ENCODE measurements at places on chromosomes 6 and 20.
A peak's percentile ranks its signal among the peaks of the same experiment; 100 is the strongest.

DNA sequence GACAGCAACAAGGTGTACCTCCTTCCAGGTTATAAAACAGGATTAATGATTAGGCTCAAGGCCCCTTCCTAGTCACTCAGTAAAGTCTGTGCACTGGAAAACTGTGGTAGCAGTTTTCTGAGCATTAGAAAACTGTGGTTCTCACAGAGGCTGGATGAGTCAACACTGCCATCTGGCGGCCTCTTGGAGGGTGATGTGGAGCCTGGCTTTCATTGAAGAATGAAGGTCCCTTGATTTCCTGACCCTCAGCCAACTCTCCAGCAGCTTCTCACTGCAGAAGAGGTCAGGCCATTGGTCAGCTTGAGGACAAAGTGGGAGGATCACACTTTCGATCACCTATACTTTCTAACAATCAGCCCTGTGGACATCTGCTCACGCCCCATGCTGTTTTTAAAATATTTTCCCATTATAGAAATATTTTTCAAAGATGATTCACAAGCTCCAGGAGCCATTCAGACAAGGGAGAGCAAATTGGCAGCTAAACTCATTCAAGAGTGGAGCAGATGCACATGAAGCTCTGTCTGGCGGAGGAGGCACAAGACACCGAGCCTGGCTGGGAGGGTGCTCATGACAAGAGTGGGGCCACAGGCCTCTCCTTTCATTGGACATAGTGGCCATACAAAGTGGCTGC lies 23.2 kb downstream of the PSMB1 start:
- DNase-seq: peak; percentile 83

GRCh38 chr6:12221856-12222255 lies 68.3 kb upstream of the EDN1 start:
- no peak for DNase-seq

DNA sequence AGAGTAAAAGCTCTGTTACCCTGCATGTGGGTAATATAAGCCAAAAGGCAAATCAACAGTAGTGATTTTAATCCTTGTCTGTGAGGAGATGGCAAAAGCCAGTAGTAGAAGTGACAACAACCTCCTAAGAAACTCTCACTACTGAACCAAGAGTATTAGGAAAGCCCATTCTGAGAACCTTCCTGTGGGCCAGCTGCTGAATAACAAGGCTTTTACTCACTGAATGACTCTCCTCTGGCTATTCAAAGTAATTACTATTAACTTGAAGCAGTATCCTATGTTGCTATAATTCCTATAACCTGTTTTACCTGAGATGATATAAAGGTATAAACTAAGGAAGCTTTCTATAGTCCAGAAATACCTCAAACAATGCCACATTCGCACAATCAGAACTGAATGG lies 55.1 kb downstream of the CHD6 start:
- no peak for DNase-seq

DNA sequence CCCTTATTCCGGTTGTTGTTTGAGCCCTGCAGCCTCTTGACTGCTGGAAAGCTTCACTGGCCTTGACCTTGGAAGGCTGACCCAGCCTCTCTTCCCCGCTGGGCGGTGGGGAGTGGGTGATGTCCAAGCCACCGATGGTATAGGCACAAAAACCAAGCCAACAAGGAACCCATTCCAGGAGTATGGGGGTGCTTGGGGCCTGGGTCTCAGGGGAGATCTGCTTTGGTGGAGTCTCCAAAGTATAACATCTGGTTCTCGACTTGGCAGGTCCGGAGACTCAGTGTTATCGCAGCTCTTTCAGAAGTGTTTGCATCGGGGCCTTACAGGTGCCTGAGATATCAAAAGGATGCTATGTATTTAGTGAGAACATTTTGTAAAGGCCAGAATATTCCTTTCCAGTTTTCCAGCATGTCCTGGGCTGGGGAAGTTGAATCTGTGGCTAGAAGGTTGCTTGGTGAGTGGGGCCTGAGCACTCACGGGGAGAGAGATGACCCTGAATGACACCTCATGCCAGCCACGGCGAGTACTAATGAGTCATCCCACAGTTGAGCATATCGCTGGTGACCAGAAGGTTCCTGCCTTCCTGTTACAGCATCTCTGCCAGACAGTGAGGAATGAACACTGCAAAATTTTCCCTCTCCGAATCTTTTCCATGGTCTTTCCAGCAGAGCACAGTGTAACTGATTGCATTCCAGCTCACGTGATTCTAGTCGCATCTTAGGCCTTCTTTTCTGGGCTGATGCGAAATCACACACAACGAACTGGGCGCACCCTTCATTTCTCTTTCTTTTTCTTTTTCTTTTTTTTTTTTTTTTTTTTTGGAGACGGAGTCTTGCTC lies 133.9 kb downstream of the ZDHHC14 start:
- DNase-seq: no peak

DNA sequence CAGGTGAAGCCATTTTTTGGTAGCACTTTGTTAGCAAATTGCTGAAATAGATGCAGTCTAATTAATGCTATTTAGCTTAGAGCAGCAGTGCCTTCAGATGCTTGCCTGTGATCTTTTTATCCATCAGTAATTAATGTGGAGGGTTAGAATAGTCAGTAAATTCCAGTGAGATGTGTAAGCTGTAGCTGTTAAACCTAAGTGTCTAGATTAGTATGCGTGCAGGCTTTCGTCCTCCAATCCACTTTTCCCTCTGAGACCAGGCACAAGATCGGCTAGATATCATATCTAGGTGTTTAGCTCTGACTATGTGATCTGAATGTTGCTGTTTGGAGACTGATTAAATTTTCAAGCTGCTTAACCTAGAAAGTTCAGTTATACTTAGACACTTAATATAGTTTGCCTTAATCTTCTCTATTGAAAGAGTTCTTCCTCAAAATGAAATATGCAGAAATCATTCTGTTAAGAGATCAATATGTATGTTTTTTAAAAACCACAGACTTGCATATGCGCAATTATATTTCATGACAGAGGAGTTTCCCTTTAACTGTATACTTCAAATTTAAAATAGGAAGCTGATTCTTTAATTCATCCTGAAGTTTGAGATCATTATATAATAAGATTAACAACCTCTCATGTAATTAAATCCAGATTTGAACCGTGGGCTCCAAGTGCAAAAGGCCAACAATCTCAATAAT lies 41.2 kb downstream of the XRN2 start:
- no peak for DNase-seq

DNA sequence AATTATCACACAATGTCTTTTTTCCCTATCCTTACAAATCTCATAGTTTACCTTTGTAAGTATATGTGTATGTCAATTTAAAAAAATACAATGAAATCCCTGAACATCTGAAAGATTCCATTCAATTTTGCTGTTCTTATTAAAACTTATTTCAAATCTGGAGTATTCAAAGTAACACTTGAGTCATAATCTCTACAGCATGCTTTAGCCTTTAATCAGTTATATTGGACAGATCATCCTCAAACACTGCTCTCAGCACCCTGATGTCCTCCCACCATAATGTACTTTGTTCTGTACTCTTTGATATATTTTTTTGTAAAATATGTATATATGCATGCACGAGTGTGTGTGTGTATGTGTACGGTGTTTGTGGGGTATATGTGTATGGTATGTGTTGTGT lies 83.0 kb upstream of the RPS6KA2 start:
- DNase-seq: no peak

GRCh38 chr6:47630587-47630986 lies 67.8 kb upstream of the ADGRF4 start:
- no peak for DNase-seq

- no peak for DNase-seq
These were observed 168.8 kb upstream of the RNF217 start for GRCh38 chr6:124793398-124793797.

DNA sequence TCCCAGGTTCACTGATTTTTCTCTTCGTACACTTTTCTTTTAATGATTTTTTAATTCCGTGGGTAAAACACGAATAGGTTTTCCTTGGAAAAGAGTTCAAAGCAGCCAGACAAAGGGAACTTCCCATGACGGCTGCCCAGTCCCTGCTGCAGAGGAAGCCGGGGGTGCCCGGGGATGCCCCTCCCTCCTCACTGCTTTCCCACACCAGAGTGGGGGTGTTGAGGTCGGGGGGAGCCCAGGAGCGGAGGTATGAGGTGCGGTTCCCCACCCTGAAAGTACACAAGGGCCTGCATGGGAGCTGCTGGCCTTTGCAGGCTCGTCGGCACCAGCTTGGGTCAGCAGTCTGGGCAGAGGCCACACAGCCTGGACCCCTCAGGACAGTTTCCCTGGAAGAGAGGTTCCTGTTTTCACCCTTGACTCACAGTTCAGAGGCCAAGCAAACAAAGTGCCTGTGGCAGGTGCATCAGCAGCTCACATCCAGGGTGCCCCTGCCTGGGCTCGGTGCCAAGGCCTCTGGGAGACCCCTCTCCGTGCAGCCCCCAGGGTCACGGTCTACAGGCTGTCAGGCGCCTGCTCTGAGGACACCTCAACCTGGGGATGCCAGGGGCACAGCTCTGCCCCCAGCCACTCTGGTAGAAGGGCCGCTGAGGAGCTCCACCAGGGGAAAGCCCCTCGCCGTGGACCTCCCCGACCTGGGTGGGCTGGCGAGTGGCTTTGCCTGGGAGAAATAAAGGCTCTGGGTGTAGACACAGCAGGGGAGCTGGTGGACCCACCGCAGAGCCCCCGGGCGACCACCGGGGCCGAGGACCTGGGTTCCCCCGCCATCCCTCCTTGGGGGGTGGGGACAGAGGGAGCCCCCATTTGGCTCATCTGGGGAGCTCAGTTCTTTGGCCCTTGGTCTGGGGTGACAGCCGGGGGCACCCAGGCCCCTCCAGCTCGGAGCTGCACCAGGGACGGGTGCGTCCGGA lies 15.4 kb upstream of the CHRNA4 start:
- DNase-seq: no peak

- no peak for DNase-seq
These were observed 22.4 kb downstream of the ZNF311 start for GRCh38 chr6:28982476-28983266.

GRCh38 chr6:3229566-3230178 lies 2.2 kb upstream of the TUBB2B start:
- DNase-seq: no peak

- no peak for DNase-seq
These were observed 49.9 kb upstream of the MAFB start for GRCh38 chr20:40738976-40739375.

- DNase-seq: no peak
These were observed 18.1 kb downstream of the PTPRA start for GRCh38 chr20:2891343-2891742.

DNA sequence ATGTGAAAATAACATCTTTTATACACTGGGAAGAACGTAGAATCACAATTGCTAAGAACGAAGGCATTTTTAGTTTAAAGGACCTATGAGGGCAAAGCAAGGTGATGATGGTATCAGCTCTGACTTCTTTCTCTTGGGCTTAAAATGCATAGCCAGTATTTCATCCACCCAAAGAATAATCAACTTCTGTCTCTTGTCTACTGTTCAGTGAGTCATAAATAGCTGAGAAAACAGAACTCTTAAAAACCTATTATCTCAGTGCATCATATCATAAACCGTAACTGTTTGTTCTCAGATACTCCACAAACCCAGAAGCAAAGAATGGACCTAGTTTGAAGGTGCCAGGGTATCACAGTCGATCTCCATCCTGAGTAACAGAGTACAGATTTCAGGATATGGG lies 5.2 kb downstream of the PHF10 start:
- no peak for DNase-seq

GRCh38 chr6:70669133-70669532 lies 1.4 kb downstream of the SMAP1 start:
- no peak for DNase-seq

GRCh38 chr6:1043458-1043836 lies 268.5 kb upstream of the FOXQ1 start:
- no peak for DNase-seq

- DNase-seq: no peak
These were observed 8.9 kb downstream of the PNISR start for GRCh38 chr6:99416226-99416625.

DNA sequence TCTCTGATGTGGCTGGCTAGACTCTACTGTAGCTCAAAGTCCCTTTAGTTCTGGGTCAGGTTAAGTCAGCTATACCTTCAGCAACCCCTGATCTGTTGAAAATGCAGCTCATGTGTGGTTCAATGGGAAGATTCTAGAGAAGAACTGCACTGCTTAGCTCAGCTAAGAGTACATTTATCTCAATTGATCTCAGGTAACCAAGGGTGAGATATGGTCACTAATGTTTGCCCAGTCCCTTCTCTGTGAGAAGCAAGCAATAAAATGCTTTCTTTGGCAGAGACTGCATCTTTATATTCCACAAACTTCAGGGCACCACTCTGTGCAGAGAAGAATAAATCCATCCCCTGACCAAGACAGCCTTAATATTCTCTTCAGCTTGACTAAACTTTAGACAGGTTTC lies 240.6 kb upstream of the RAB32 start:
- no peak for DNase-seq

DNA sequence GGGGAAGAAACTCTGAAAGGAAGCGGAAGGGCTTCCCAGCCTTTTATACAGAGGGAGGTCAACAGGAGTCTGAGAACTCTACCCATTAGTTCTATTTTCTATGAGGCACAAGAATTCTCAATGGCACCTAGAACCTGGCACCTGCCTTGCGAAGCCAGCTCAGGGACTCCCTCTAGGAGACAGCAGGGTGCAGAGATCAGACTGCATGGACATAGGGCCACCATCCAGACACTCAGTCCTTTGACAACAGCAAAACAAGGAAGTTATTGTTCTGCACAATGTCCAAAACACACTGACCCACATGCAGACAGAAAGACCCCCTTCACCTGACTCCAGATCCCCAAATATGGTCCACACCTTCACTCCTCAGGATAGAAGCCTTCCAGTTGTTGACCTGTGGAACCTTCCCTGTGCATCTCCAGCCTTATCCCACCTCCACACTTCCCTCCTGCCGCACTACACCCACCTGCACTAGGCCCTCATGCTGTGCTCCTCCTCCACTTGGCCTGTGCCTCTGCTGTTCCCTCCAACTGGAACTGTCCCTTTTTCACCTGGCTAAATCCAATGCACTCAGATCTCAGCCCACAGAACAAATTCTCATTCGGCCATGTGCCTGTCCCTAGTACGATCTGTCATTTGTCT lies 27.8 kb downstream of the ACSS1 start:
- no peak for DNase-seq

DNA sequence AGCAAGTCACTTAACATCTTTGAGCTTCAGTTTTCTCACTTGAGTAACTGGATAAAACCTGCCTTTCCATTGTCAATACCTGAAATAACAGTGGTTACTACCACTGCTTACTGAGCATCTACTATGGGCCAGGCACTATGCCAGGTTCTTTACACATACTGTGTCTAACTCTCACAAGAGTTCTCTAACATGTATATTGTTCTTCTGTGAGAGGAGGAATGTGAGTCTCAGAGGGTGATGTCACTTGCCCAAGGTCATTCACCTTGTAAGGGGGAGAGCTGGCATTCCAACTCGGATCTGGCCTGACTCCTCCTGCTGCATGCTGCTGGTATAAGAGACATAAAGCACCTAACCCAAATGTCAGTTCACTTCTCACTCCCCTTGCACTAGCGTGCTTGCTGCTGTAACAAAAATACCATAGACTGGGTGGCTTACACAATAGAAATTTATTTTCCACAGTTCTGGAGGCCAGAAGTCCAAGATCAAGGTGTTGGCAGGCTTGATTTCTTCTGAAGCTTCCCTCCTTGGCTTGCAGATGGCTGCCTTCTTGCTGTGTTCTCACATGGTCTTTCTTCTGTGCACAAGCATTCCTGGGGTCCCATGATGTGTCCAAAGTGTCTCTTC lies 21.9 kb upstream of the SGK2 start:
- DNase-seq: no peak
